ENCODE measurements at places on chromosomes 16 and 17.

DNA sequence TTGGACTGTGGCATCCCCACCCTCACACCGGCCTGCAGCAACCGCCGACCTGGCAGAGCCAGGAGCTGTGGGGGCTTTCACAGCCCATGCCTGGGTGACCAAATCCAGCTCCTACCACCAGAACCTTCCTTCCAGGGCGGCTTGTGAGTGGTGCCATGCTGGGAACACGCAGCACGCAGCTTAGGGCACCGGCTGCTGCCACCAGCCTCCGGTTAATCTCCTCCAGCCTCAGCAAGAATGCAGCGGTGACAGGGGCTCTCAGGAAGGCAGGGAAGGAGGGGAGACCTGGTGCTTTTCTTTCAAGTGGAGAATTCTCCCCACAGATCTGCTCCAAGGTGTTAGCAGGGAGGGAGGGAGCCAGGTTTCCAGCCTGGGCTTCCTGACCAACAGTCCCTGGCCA is 32.3 kb upstream of the ANKRD40CL start:
- DNase-seq, result no peak

GRCh38 chr17:40190197-40191021 is 13.1 kb downstream of the RAPGEFL1 start:
- no peak for DNase-seq

DNA sequence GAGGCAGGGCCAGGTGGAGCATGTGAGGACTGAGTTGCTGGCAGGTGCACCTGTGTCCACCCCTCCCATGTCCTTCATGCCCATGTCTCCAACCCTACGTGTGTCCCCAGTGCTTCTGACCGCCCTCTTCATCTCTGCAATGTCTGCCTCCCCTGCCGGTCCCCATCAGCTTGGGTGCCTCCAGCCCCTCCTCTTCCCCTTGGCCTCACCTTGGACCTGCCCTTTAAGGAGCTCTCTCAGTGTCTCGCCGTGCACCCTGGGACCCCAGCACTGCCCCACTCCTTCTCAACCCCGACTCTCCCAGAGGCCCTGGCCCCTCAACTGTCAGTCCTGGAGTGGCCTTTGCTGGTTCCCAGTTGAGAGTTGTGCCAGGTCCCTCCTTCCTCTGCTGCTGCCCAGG is 15.0 kb downstream of the RIPOR1 start:
- DNase-seq, result no peak

GRCh38 chr17:43033948-43034881 is 9.2 kb downstream of the RND2 start:
- DNase-seq, result no peak

DNA sequence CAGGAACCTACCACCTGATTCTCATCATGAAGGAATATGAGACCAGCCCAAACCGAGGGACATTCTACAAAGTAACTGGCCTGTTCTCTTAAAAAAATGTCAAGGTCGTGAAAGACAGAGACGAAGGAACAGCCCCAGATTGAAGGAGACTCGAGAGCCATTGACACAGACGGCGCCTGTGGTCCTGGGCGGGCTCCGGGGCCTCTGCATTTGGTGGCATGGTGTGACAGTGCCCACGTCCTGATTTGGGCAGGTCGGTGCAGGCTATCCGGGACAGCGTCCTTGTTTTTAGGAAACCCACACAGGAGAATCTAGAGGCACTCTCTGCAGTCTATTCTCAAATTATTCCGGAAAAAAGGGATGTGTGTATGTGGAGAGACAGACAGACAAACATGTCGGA is 64.1 kb downstream of the ADCY9 start:
- peak; percentile 43 for DNase-seq

- DNase-seq, result no peak
Observed at GRCh38 chr17:17954079-17954478, 18.1 kb downstream of the TOM1L2 start.

GRCh38 chr17:2303204-2304188 is at the start of the genes SMG6 and SRR:
TSS of gene SMG6 (minus strand) at chr17:2303785. CDS start at chr17:2303720, 65 bp downstream.
TSS of gene SRR (plus strand) at chr17:2303950. CDS start at chr17:2315561, 11,611 bp downstream.
- DNase-seq, result peak; percentile 93
